ENCODE measurements at places on chromosomes 3 and 15. TPM values are rescaled to one million over a fixed set of nuclear protein-coding genes. Genes with fewer than 3 reads are reported as not detected.

Gene KY
- not detected for total RNA-seq

Gene ANKRD63
- total RNA-seq: not detected

Gene PIERCE2
- total RNA-seq: 1.2 TPM

Gene USP50
- not detected for total RNA-seq

GRCh38 chr3:69406163-69406562 is 20.3 kb upstream of the FRMD4B start:
- no peak for DNase-seq

Gene SEMA6D
- not detected for total RNA-seq

Gene PLA2G4F
- total RNA-seq: 1.2 TPM

All from PC-9 (cell line).